ENCODE measurements at places on chromosomes 16 and 17. TPM values are rescaled to one million over a fixed set of nuclear protein-coding genes. Genes with fewer than 3 reads are reported as not detected.

The APPBP2 gene
- total RNA-seq: 26.8 TPM

The RPGRIP1L gene
- total RNA-seq: 17.6 TPM

The NPIPA8 gene
- total RNA-seq: not detected

The C17orf78 gene
- total RNA-seq: not detected

The NUPR1 gene
- 7.2 TPM for total RNA-seq

The ABR gene
- 99.7 TPM for total RNA-seq

The HCRT gene
- total RNA-seq: not detected

The TERB1 gene
- total RNA-seq: not detected

The KIF2B gene
- not detected for total RNA-seq

The CD300LB gene
- total RNA-seq: not detected

The CHST5 gene
- 0.20 TPM for total RNA-seq

The PPP1R1B gene
- not detected for total RNA-seq

The EVPL gene
- total RNA-seq: not detected

The RABEP2 gene
- total RNA-seq: 17.3 TPM

The CNEP1R1 gene
- 20.2 TPM for total RNA-seq

The APOH gene
- total RNA-seq: not detected

The PNMT gene
- not detected for total RNA-seq

The DLG4 gene
- total RNA-seq: 11.9 TPM
